M059J (cell line): ENCODE measurements at places on chromosomes 3 and 15.

DNA sequence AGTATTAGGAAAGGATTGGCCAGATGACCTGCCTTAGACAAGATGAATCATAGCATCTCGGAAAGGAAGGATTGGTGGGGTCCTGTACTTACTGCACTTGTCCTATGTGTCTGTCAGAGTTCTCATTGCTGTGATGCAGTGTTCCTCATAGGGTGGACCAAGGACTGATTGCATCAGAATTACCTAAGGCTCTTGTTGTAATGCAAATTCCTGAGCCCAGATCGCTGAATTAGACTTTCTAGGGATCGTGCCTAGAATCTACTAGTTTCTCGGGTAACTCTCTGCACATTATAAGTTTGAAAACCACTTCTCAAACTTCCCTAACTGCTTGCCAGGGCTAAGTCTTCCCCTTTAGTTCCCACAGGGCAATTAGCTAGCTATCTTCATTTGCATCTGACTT is 74.9 kb upstream of the SKOR1 start:
- DNase-seq = no peak

DNA sequence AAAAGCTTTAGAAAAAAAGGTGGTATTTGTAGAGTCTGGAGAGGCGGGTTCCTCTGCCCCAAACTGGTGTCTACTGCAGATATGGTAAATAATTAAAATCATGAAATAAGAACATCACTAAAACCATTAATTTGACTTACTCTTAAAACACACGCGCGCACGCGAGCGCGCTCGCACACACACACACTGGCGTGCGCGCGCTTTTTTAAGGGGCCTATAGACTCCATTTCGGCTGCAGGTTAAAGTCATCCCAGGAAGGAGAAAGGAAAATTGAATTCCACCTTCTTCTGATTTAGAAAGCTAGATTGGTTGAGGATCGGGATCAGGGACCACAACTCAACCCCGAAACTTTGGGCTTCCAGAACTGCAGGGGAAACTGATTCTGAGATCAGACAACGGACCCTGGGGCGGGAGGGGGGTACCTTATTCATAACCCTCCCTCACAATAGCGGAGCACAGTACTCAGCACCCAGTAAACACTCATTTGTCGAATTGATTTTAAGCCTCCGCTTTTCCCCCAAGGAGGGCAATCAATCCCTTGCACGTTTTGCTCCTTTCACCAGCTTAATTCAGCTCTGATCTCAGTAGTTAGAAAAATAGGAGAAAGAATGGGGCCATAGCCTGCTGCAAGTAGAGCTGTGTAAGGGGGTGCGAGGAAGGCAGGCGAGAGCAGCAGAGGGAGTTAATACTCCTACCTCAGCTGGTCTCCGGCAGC is 509 bp upstream of the LRRC3B start:
- DNase-seq = no peak

DNA sequence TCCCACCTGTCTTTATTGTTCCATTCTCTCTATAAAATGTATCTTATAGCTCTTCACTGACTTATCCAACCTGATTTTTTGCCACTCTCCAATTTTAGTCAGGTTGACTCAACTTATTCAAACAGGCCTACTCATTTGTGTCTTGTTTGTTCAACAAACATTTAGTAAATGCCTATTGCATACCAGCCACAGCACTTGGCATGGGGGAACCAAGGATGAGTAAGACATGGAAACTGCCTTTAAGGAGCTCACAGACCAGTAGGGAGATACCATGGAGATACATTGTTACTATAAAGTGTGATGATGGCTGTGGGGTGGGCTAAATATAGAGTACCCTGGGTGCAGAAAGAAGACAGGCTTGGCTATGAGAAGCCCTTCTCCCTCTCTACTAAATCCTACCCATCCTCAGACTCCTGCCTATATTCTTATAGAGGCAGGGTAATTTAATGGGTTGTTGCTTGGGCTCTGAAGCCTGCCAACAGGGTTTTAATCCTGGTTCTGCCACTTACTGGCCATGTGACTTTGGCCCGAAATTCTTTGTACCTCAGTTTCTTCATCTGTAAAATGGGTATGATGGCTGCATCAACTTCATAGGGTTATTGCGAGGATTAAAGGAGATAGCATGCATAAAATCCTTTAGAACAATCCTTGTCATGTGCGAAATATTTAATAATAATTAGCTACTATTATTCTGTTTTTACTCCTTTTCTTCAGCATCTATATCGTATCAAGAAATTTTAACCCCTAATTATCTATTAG is 348.5 kb upstream of the UMPS start:
- peak; percentile 18 for DNase-seq

DNA sequence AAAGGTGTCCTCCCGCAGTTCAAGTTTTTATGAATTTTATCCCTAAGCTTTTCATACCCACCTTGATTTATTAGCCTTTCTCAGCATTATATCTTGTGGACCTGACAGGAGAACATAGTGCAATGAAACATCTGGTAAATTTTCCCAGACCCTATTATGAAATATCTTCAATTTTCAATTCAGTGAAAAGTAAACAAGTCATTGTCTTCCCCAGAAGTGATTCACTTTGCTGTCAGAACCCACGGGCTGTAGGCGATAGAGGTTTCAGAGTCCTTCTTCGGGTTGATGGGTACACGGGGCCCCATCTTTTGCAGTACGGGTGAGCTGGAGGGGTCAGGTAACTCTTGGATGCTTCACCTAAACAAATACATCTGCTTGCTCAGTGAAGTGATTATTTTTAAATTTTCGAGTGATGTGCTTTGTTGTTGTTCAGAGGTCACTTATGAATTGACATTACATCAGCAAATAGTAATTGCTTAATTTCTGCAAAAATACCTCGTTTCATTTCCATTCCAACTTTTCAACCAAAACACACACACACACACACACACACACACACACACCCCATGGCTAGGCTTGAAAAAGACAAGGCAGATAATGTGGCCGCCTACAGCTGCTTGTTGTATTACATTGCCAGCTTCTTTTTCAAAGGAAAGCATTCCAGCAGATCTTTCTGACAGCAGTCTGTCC is 102.9 kb downstream of the SEMA6D start:
- DNase-seq = peak; percentile 9

GRCh38 chr3:12227833-12228232 is 61.0 kb upstream of the PPARG start:
- DNase-seq = peak; percentile 89

DNA sequence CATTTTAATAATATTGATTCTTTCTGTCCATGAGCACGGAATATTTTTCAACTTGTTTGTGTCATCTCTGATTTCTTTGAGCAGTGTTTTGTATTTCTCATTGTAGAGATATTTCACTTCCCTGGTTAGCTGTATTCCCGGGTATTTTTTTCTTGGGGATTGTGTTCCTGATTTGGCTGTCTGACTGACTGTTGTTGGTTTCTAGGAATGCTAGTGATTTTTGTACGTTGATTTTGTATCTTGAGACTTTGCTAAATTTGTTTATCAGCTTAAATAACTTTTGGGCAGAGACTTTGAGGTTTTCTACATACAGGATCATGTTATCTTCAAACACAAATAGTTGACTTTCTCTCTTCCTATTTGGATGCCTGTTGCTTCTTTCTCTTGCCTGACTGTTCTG is 418.8 kb upstream of the ALCAM start:
- DNase-seq = peak; percentile 40

DNA sequence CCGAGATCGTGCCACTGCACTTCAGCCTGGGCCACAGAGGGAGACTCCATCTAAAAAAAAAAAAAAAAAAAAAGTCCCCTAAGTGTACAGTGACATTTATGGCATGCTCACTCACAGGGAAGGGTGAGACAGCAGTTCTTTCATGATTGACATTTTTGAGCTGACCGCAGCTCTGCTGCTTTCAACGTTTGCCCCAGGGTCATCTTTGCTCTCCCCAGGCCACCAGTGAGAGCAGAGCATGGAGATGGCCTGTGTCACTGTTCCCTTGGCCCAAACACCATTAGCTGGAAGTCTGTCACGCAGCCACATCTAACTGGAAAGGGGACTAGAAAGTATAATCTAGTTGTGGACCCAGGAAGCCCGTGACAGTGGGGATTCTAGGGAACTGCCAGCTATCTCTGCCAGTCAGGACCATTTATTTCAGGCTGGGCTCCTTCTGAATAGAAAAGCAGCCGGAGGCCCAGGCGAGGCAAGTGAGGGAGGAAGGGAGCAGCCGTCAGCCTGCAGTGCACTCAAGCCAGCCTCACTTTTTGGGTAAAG is 193.4 kb upstream of the HES1 start:
- peak; percentile 28 for DNase-seq

DNA sequence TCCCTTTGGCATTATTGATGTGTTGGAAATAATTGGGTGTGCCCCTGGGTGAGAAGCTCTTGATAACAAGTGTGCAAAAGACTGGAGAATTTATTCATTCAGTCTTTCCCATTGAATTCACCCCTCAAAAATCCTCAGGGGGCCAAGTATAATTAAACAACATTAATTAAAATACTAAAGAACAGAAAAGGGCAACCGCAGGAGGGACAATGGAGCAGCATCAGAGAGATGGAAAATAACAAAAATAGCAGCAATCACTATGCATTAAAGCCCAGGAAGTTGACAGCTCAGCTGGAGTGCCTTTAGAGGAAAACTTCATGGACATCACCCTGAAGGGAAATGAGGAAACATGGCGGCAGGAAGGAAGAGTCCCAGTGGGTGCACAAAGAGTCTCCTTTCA is 227.6 kb downstream of the MINAR1 start:
- no peak for DNase-seq

DNA sequence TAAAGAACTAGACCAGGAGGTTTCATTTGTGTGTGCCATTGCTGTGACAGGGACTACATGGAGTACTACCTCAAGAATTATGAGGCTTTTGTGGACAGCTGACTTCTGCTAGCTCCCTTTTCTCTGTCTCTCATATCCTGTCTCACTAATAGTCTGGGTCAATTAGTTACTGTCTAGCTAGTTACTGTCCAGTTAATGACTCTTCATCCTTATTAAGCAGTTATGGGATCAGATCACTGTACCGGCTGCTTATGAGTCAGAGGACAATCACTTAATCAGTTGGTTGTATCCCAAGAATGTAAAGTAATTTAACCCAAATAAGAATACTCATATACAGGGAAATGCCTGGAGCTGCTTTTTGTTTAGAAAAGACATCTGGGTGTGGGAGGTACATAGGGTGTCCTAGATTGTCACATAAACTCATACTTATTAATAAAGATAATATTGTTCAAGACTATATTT is 158.0 kb downstream of the CDIN1 start:
- DNase-seq = peak; percentile 83

- no peak for DNase-seq
These were observed 200.6 kb downstream of the EDEM1 start for GRCh38 chr3:5388091-5388490.
